ENCODE measurements at places on chromosomes 11 and 22.
A peak's percentile ranks its signal among the peaks of the same experiment; 100 is the strongest.

GRCh38 chr11:87187076-87187475, 149.3 kb downstream of the TMEM135 start:
- no peak for DNase-seq

- DNase-seq: peak; percentile 49
Measured at GRCh38 chr11:83836883-83837654, 550.9 kb upstream of the CCDC90B start.

DNA sequence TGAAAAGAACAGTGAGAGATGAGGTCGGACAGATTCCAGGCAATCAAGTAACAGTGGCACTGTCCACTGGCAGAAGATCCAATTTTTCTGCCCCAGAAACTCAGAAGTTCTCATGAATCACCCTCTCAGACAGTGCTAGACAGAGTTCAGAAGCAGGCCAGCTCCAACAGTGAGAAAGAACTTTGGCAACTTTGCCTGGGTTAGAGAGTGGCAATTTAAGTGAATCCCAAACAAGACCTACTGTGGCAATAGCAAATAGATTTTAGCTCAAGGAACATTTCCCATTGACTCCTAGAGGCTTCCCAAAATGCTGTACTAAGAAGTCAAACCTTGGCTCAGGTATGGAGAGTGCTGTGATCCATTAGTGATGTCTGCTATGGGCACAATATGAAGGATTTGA, 12.3 kb downstream of the CD44 start:
- no peak for DNase-seq

DNA sequence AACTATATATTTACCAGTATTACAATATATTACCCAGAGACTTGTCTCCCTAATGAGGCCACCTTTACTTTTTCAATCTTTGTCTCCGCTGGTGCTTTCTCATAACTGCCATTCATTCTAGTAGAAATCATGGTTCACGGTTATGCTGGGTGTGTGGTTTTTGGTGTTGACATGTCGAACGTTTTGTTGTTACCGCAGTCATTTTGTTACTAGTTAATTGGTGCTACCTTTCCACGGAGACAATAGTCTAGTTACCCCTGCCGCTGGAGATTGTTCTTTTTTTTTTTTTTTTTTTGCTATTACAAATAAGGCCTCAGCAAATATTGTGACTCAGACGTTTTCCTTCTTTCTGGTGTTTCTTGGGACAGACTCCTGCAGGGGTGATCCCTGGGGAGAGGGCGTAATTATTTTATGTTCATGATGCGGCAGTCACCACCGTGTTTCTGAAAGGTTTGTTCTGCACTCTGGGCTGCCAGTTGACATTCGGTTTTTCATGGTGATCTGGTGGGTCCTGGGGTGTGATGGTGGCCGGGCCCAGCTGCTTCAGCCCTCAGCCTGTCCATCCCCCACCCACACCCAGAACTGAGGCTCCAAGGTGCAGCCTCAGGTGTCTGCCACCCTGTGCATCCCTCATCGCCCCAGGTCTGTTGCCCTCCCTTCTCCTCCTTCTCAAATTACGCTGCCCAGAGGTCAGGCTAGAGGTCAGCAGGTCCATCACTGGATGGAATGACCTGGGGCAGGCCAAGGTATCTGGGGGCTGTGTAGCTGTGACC, 28.6 kb downstream of the LRP5 start:
- DNase-seq: no peak

DNA sequence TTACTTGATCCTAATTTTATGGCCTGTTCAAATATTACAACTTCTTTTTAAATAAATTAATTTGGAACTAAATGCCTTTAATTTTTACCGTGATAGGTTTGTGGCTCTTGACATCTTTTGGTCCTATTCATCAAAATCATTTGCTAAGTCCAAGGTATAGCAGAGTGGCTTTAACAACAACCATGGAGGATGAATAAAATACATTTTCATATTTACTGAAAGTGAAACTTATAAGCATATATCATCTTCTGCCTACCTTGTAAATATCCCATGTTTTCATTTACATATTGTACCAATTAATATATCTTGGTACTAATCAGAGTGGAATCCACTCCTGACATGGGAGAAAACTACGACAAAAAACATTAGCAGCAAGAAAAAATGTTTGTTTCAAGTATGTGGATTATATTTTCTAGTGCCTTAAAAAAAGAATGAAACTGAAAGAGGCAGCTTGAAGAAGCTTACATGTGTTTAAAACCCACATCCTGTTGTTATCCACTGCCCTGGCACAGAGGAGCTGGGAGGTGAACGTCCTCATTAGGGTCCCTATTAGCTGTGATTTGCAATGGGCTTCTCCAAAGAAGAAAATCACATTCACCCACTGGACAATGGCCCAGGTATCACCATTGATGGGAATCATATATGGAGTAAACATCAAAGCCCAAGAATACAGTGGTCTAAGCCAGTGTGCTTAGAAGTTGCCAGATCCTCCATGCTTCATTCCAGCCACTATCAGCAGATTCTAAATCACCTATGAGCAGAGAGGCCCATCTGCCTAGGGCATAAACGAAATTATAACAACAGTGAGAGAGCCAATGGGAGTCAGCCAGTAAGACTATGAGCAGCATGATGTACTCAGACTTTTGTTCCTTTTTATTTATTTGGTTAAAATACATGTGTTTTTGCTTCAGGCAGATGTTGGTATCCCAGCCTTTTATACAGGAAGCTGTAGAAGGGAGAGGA, 84.7 kb downstream of the MAML2 start:
- DNase-seq: no peak

DNA sequence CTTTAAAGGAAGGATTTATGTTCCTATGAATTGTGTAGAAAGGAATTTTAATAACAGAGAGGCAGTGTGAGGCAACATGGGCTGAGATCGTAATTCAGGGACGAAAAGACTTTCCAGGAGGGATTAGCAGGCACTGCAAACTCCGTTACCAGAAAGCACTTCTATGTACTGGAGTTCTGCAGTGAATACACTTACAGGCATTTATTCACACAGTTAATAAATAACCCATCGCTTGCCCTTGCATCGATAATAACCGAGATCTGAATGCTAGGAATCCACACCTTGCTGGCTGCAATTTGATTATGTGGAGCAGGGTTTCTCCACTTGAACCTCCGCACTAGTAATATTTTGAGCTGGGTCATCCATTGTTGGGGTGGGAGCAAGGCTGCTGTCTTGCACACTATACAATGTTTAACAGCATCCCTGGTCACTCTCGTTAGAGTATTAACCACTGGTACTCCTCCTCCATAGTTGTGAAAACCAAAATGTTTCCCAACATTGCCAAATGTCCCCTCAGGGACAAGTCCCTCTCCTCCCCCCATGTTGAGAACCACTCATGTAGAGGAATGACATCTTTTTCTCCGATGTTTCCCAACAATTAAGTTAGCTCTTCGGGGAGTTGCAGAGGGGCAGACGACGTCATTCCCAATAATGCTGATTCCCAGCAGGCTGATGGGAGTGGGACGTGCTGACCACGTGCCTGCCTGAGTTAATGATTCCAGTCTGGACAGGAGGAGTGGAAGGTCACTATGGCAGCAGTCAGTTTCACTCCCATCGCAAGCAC, 99.5 kb downstream of the SNX19 start:
- DNase-seq: no peak

DNA sequence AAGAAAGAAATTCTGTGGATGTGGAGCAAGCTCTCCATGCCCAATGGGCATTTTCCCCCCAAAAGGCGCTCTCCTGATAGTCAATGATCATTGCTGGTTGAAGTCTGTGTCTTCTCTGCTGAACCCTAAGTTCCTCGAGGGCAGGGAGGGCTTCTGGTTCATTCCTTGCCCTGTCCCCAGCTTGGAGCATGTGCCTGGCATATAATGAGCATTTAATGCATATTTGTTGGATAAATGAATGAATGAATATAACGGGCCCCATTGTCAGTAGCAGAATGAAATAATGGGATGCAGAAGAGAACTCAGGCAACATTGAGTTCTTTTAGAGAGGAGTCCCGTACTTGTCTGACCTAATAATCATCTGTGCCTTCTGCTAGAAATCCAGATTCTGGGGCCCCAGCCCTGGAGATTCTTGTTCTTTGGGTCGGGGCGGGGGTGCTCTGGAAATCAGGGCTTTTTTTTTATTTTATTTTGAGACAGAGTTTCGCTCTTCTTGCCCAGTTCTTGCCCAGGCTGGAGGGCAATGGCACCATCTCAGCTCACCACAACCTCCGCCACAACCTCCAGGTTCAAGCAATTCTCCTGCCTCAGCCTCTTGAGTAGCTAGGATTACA, 64.4 kb downstream of the CD82 start:
- no peak for DNase-seq

DNA sequence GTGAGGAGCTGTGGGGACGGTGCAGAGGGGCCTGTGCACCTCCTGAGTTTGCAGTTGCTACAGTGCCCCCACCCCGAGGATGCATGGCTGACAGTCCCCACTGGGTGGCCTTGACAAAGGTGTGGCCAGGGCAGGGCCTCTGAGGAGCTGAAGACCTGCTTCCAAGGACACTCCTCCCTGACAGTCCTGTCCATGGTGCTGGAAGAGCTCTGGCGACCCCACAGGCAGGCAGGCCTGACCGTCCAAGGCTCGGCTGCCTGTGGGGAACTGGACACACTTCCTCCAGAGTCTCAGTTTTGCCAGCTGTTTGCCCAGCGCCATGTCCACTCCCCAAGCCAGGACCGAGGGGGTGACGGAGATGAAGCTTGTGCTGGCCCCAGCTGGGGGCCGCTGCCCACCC, 32.7 kb downstream of the BRSK2 start:
- DNase-seq: no peak

GRCh38 chr22:44692662-44693007, 9.4 kb upstream of the PRR5 start:
- DNase-seq: no peak

DNA sequence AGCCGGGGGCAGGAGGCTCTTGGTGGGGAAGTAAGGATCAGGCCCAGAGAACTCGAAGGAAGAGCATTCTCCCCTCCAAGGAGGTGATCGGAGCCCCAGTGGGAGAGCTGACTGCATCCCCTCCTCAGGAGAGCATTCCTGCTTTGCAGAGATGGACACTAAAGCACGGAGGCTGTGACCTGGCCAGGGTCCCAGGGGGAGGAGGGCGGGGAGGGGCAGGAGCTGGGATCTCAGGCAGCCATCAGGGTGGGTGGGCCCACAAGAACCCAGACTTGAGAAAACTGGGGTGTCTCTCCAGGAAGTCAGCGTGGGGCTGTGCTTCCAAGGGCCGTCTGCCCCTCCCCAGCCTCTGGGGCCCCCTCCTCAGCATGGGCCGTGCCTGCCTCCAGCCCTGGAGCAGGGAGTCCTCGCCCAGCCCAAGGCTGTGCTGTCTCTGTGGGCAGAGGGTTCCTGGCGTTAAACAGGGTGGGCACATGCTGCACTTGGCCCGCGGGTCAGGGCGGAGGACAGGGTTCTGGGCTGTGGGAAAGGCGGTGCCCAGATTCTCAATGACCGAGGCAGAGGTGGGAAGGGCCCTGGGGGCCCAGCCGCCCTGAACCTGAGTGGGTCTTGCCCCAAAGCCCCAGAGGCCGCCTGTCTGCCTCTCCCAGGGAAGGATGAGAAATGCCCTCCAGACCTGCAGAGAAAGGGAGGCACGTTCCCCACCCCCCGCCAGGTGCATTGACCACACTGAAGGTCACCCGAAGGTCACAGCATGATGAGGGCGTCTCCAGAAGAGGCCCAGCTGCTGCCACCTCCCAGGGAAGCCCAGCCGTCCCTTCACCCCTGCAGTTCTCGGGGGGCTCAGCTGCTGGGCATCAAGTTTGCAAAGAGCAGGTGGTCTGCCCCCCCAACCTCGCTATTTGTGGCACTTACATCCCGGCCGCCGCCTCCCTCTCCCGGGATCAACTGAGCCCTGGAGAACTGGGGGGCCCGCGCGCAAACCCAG, 643 bp downstream of the CEND1 start:
- no peak for DNase-seq

DNA sequence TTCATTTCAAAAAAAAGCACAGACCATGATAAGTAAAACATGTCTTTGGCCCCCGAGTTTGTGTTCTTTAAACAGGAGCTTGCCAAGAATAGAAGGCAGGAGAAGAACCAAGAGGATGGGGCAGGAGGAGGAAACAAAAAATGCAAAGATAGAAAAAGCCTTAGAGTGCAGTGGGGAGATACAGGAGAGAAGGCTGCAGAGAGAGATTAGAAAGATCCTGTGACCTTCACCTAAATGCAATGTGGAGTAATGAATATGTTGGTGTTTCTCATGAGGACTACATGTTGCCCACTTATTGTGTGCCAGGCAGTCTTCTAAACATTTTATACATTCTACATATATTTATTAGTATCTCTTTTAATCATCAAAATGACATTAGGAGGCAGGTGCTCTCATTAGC, 2.3 kb upstream of the APLNR start:
- DNase-seq: no peak

- no peak for DNase-seq
Measured at GRCh38 chr11:76620489-76620888, 50.1 kb downstream of the LRRC32 start.

GRCh38 chr11:67269401-67270255, 3.4 kb downstream of the GRK2 start:
- no peak for DNase-seq

- no peak for DNase-seq
Measured at GRCh38 chr22:42791721-42792452, 65.2 kb downstream of the ARFGAP3 start.

DNA sequence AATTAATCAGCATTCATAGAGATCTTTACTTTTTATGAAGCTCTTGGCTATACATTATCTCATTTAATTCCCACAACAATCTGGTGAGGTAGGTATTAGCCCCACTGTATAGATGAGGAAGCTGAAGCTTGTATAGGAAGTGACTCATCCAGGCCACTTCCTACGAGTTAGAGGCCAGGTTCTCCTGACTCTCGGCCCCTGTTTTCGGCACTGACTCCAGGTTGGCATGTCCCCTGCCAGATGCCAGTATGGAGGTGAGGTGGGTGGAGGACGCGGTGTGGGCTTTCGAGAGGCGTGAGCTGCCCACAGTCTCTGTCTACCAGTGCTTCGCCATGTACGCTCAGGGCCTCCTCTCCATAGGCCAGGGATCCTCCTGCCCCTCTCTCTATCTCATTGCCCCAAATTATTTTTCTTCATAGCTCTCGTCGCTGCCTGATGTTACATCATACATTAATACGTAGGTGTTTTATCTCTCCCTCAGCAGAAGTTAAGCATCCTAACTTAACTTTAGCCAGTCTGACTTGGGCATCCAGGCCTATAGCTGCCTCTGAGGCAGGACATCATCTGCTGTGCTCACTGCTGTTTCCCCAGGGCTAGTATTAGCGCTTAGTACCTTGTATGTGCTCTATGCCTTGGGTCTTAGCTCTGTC, 9.0 kb downstream of the DGAT2 start:
- no peak for DNase-seq

DNA sequence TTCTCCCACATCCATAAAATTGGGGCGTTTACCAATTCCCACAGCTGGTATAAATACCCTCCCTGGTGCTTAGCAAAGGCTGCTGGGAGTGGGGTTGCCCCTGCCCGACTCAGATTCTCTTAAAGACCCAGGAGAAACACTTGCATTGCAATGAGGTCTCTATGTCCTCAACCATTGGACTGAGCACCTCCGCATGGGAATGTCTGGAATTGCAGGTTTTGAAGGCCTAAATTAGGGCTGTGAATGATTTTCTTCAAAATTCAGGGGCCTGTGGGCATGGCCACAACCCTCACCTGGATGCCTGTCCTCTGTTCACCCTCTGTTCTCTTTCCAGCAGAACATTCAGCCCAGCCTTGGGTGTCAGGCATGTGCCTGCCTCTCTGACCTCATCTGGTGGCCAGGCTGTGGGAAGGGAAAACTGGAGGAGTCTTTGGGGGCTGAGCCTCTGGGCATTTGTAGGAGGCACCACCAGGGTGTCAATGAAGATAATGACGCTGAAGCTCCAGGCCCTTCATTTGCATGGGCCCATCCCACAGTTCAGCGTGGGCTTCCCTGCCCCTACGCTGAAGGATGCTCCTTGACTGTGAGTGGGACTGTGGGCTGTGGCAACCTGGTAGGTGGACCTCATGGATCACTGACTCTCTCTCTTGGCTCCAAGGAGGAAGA, 52.7 kb upstream of the MYEOV start:
- DNase-seq: peak; percentile 23

- DNase-seq: peak; percentile 30
Measured at GRCh38 chr11:10500757-10501684, 40.0 kb downstream of the RNF141 start.

Data from activated CD8-positive, alpha-beta memory T cell treated with anti-CD3 and anti-CD28 coated beads, Interleukin-2, amount 50 U/mL, for 48 hours (primary cell).